NCI-H510A (cell line): ENCODE measurements at places on chromosomes 5 and 9.

DNA sequence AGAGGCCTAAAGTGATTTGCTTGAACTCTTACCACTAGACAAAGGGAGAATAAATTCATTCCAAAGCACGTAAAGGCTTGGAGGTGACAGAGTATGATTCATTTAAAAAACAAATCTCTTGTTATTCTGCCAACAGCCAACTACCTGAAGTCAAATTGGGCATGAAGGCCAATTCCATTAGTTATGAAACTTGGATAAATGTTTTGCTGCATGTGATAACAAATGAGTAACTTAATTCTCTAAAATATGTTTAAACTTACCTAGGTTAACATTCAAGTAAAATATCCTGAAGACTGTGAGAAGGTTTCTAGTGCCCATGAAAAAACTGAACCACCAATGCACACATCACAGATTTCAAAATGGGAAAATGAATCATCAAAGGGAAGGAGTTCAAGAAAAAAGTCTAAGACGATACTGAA is 120.1 kb upstream of the TSLP start:
- DNase-seq = no peak

GRCh38 chr5:11182441-11183080 is 421.5 kb upstream of the DAP start:
- no peak for DNase-seq

- no peak for DNase-seq
Measured at GRCh38 chr5:133599044-133599443, 13.3 kb downstream of the FSTL4 start.

- no peak for DNase-seq
Measured at GRCh38 chr9:89817151-89817950, 212.5 kb downstream of the GADD45G start.

DNA sequence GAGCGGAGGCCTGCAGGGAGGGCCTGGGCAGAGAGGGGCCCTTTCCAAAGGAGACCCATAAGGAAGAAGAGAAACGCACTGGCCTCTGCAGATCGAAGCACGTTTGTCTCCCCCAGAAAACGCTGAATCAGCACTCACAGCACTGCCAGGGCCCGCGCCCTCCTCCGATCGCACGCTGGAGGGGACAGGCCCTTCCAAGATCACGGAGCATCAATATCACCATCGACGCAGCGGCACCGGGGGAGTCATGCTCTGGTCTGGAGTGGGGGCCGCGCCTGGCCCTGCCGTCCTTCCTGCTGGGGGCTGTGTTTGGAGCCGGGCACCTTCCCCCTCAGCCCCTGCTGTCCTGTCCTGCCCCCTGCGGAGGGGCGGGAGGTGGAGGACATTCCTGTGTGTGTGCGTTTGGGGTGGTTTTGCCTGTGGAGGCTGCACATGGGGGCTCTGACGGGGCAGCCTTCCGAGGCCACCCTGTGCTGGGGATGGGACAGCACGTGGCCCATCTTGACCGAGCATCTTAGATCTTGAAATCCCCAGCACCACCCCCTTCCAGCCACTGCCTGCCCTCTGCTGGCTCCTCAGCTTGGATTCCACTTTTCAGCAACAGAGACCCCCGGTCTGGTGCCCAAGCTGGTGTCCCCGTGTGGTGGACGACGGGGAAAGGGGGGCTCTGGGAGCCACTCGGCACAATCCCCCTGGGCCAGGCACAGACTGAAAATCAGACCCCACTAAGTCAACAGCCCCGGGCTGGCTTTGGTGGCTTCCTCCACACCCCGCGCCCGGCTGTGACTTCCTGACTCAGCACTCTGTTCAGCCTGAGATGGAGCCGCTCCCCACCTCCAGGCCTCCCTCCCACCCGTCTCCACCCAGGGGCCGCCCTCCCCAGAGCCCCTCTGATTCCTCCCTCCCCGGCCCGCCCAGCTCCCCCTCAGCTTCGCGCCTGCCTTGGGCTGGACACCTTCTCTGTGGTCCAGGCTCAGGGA is 8.3 kb downstream of the TMEM250 start:
- DNase-seq = no peak

DNA sequence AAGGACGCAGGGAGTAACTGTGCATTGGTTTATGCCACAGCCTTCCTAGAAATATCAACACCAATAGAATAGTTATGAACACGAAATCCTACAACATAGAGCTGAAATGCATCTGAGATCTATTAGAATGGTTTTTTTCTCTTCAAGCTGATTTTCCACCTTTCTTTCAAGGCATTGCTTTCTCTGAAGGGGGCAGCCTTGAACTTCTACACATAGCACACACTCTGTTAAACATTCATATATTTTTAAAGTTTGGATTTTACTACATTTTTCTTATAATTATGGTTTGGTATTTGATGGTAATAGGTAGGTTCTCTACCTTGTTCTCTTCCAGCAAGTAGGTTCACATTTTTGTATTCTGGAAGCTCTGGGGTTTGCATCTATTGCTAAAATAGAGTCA is 661.8 kb downstream of the SEMA5A start:
- DNase-seq = no peak

DNA sequence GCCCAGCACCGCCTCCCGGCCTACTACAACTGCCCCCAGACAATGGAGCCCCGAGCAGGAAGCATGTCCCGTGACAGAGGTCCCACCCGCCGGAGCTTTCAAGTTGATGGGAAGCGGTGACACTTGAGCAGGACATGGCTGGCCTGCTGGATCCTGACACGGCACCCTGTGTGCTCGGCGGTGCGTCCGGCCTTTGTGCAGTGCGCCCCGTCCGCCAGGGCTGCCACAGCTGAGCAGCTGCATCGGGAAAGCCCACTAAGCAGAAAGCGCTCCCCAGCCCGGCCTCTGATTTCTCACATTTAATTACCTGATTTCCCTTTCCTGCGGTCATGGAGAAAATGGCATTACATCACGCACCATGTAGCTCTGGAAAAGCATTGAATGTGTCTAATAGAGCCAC is 611.9 kb downstream of the IRX1 start:
- no peak for DNase-seq

- no peak for DNase-seq
Measured at GRCh38 chr5:163503106-163504078, 2.0 kb upstream of the MAT2B start.

DNA sequence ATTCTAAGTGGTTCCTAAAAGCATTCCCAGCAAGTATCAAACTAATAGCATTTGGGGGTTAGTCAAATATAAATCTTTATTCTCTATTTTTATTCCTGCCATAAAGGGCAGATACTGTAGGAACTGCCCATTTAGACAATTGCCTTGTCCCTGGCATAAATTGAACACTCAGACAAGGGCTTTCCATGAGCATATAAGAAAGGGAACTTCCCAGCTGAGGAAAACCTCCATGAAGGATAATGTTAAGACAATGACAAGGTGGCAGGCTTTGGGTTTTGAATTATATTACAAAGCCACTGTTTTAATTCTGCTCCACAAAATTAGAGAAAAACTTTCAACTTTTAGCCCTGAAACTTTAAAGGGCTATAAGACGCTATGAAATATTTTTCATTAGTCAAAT is 81.3 kb downstream of the ST8SIA4 start:
- no peak for DNase-seq

GRCh38 chr5:35971186-35971877 is 19.9 kb downstream of the UGT3A1 start:
- no peak for DNase-seq

- no peak for DNase-seq
Measured at GRCh38 chr5:111765613-111766571, 8.9 kb upstream of the NREP start.

DNA sequence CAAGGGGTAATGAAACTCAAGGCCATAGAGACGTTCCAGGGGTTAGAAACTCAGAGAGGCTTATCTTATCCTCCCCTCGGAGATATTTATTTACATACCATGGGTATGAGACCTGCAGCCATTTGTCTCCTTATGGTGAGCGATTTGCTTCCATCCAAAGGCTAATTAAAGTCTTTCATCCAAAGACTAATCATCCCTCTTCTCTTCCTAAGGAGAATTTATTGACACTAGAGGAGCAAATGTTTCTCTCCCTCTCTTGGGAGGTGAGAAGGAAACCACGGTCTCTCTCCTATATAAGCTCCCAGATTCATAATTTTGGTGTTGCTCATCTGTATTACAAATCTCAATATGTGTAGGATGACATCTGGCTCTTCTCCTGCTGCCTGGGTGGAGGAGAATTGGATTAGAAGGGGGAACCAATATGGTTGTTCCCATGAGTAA is 31.0 kb upstream of the RPS23 start:
- DNase-seq = no peak

DNA sequence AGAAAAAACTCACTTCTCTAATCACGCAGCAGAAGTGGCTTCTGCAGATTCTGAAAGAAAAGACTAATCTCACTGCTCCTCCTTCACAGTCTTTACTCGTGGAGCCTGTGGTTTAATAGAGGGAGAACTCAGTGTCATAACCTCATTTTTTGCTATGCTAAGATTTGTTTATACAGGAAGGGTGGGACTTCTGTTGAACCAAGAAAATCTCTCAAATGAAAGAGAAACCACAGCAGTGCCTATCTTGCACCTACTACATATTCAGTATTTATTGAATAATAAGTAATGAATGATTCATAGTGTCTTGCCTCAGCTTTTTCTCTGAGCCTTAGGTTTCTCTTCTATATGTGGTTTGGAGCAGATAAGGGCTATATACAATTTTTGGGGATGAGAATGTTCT is 136.1 kb upstream of the DMAC1 start:
- no peak for DNase-seq

DNA sequence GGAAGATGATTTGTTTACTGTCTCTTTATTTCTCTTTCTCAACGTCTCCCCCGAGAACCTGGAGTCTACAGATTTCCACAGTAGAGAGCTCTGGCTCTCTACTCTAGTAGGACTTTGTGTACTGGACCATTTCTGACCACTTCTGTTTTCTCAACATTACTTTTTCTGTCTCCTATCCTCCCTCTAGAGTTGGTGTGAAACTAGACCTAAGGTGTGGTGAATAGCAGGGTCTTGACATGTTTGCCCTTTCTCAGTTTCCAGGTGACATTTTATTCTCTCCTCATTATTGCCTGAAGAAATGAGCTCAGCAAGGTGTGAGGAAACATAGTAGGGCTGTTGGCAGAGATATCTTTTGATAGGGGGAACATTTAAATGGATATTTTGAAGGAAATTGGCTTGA is 62.1 kb upstream of the IL6ST start:
- DNase-seq = no peak

GRCh38 chr9:18441261-18441660 is 32.7 kb upstream of the ADAMTSL1 start:
- DNase-seq = no peak

DNA sequence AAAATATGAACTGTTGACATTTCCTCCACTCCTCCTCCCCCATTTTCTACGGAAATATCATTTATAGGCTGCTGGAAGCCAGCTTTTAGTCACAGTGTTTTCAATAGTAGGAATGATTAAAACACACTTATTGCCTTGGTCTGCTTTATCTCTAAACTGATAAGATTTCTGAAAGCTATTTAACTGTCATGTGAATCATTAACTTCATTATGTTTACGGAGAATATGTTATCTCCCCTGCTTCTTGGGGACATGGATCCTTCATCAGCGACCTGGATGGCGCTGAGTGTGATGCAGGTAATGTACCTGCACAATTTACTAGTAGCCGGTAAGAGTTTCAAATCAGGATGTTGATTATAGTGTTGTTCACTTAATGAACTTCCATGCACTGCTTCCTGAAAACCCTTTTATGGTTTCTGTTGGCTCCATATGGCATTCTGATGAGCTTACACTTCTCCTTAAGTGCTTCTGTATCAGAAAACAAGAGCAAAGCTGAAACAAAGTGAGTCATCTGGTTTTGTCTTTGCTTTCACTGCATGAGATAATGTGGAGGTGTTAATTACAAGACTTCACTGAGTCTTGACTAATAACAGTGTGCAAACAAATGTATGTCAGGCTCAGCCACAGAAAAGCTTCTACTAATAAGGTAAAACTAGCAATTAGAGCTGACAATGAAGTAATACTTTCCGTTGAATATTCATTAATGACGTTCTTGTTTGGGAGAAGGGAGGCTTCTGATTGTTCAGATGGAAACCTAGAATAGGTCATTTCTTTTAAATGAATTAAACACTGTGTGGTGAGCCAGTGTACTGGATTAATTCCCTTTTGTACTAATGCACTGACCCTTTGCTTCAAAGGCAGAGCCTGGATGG is 162.4 kb upstream of the ZNF608 start:
- no peak for DNase-seq

- DNase-seq = no peak
Measured at GRCh38 chr5:19975795-19976194, 12.2 kb downstream of the CDH18 start.

GRCh38 chr5:9212605-9213004 is 333.3 kb downstream of the SEMA5A start:
- DNase-seq = no peak

DNA sequence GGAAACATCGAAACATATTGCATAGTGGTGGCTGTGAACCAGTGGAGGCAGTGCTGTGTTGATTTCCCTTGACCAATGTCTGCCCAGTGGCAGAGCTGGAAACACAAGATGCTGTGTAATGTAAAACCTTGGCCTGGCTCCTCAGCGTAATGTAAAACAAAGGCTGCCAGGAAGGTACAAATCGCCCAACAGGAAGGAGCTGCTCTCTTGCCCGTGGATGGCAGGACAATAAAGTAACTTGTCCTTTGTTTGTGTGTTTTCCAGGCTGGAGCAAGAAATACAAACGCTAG is 143.4 kb downstream of the PALM2AKAP2 start:
- DNase-seq = peak; percentile 15

DNA sequence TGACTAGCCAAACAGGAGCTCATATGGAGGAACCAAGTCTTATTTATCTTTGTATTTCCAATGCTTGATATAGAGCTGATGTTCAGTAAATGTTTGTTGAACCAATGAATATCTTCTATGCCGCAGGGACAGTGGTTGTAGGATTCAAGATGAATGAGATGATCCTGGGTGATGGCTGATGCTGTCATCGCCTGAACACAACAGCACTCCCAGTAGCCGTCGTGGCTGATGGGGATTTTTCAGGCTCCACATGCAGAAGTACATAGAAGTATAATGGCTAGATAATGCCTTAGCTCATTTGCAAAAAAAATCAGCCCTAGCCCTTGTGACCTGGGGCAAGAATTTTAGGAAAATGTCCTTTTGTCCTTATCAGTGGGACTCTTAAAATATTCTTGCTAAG is 69.0 kb upstream of the OR13F1 start:
- no peak for DNase-seq

GRCh38 chr5:156526081-156526925 is 199.3 kb downstream of the SGCD start:
- no peak for DNase-seq

DNA sequence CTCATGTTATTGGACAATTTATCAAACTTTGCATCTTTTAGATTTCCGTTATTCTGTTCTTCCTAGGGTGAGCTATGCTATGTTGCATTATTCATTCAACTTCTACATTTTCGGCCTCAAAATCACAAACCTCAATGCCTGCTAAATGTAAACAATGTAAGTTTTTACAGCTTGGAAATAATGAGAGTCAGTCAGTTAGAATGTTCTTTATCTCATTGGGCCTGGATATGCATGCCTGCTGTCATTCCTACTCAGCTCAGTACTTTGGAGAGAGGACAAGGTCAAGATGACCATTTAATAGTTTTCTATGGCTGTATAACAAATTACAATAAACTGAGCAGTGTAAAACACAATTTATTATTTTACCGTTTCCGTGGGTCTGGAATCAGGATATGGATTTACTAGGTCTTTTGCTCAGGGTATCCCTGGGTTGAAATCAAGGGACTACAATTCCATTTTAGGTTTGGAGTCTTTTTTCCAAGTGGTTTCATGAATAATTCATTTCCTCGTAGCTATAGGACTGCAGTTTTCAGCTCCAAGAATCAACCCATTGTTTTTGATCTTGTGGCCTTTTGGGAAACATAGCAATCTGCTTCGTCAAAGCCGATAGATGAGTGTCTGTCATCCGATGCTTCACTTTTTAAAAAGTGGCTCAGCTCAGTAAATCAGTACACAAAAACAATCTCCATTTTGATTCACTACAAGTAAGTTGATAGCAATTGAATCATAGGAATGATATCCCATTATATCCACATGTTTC is 1143.2 kb upstream of the CDH6 start:
- DNase-seq = no peak
